Muscle of leg (tissue), 16 donors: ENCODE measurements at places on chromosomes 4 and X. TPM values are rescaled to one million over a fixed set of nuclear protein-coding genes. Genes with fewer than 3 reads are reported as not detected.

Gene GPC3
- 271 TPM for total RNA-seq

Gene TEX13D
- total RNA-seq, result 0.04 TPM

DNA sequence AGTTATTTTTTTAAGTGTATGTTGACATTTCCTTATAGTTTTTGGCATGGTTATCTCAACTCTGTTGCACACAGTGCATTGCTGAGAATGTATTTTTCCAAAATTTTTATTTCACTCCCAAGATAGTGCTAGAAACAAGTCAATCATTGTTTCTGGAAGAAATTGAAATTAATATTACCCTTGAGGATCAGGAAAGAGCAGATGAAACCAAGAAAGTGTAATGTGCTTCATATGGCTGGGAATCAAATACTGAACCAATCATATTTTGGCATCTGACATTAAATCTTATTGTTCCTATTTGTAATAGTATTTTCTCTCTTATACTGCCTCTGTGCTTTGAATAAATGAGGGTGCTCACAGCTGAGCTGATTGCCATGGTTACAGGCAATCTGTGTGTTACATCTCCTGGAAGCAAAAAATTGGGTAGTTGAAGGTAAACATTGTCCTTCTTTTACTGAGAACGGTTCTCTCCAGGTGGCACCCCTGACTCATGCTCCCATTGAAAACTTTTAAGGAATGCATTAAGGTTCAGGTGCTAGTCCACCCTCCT lies 358.2 kb upstream of the NR3C2 start:
- peak; percentile 76 for DNase-seq

DNA sequence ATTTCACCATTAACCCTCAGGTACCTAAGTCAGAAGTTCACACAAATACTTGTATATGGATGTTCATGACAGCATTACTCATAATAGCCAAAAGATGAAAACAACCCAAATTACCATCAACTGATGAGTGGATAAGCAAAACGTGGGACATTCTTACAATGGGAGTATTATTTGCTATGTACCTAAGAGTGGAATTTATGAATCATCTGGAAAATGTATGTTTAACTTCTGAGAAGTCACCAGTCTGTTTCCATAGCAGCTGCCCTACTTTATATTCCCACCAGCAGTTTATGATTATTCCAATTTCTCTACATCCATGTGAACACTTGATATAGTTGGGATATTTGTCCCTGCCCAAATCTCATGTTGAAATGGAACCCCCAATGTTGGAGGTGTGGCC lies 1478.9 kb downstream of the PCDH19 start:
- no peak for DNase-seq

GRCh38 chr4:153549405-153549804 lies 83.2 kb downstream of the TMEM131L start:
- DNase-seq, result no peak

DNA sequence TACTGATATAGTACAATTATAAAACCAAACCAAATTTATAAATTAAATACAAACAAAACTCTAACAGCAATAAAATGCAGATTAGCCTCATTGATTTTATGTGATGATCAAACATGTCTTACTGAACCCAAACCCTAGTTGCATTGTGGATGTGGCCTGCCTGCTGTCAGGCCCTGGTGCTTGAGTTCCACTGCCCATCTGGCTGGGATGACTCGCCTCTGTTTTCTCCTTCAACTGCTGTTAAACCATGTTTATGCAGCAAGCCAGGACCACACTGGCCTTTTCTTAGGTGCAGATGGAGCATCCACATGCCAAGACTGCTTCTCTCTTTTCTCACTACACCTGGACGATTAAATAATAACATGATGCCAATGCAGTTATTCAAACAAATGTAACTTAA lies 22.6 kb downstream of the NAP1L5 start:
- DNase-seq, result no peak

DNA sequence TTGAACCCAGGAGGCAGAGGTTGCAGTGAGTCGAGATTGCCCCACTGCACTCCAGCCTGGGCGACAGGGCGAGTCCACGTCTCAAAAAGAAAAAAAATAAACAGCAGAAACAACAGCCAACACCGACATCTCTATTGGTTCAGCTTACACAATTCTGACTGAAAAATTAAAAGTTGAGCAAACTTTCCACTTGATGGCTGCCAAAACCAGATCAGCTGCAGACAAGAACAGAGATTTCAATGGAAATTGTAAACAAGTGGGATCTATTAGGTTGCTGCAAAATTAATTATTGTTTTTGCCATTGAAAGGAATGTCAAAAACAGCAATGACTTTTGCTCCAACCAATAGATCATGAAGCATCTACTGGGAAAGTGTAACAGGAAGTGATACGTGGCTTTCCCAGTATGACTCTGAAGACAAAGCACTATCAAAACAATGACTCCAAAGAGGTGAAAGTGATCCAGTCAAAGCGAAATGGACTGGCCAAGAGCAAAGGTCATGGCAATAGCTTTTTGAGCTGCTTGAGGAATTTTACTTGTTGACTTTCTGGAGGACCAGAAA lies 26.3 kb downstream of the UPF3B start:
- DNase-seq, result no peak

DNA sequence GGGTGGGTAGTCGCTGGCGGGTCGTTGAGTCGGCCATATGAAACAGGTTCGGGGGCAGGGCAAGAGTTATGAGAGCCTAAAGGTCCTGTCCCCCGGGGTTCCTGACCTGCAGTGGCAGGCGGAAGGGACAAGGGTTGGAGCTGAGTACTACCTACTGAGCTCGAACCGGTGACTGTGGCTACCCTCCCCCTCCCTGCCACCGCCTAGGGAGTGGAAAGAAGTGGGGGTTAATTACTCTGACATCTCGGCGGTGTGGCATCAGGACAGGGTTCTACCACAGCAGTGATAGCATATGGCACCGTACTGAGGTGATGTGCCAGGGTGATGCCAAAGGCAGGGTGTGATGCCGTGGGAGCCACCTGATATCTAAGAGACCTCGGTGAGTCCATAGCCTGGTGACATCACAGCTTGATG lies 307 bp downstream of the ATG4A start:
- no peak for DNase-seq

DNA sequence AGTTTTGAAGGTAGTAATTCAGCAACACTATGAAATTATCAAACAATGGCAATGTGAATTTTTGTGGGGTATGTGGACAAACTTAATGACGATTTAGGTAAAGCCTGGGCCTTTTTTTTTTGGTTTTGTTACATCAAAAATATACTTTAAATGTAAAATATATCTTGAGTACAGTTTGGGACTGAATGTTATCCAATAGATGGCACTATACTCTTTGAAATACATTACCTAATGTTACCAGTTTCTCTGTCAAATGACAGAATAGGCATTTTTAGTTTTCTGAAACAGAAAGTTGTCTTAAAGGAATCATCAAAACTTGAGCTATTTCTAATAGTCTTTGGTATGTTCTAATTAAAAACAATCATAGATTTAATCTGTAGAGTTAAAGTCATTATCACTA lies 1651.9 kb downstream of the C4orf33 start:
- DNase-seq, result peak; percentile 10

GRCh38 chr4:133597251-133597650 lies 448.2 kb downstream of the PCDH10 start:
- no peak for DNase-seq
